ENCODE measurements at places on chromosomes 4 and X.

DNA sequence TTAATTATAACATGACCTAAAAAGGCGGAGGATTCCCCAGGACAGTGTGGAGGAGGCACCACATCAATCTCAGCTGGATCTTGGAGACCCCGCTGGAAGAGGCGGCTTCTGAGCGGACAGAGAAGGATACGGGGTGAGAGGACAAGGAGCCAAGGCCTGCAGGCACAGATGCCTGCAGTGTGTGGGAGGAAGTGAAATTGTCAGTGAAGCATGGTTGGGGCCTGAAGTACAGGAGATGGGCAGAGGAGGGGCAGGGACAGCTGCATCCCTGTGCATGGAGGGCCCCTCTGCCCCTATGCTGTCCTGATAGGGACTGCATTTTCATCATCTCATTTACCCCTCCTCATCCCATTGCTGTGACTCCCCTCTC lies 1.7 kb upstream of the SLC2A9 start:
- DNase-seq = no peak

GRCh38 chr4:7351014-7351413 lies 83.7 kb downstream of the PSAPL1 start:
- DNase-seq = no peak

- DNase-seq = peak; percentile 74
Measured at GRCh38 chr4:14059006-14059405, 431.5 kb upstream of the BOD1L1 start.

DNA sequence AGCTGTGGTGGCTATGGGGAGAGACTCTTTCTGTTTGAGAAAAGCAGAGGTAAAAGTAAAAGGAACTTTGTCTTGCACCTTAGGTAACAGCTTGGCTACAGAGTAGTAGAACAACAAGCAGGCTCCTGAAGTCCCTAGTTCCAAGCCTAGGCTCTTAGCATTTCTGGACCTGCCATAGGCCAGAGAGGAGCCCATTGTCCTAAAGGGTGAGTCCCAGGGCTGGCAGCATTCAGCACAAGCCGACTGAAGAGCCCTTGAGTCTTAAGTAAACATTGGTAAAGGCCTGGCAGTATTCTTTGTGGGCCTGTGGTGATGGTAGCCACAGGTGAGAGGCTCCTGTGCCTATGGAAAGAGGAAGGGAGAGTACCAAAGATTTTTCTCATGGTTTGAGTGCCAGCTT lies 38.2 kb downstream of the CSN3 start:
- no peak for DNase-seq

- no peak for DNase-seq
Measured at GRCh38 chr4:141464366-141464765, 172.0 kb upstream of the IL15 start.

GRCh38 chr4:180788729-180789128 lies 1454.5 kb upstream of the TENM3 start:
- DNase-seq = no peak

- no peak for DNase-seq
Measured at GRCh38 chrX:67749536-67749935, 205.7 kb downstream of the AR start.

DNA sequence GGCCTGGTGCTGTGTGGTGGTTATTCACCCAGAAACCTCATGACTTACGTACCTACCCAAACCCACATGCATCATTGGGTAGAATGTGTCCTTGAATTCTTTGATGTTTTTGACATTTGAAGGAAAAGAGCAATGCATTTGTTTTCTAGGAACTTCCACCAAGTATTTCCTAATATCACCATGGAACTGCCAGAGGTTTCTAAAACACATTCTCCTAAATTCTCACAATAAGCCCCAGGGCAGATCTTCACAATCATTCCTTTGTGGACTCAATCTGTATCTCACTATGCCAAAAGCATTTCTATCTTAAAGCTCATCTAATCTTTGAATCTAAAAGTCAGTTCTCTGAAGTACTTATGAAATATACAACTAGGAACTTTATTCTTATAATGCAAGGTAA lies 8.3 kb upstream of the ODAM start:
- DNase-seq = no peak

GRCh38 chrX:37995428-37995827 lies 10.9 kb upstream of the SYTL5 start:
- no peak for DNase-seq

GRCh38 chr4:160825644-160826338 lies 1338.0 kb downstream of the FSTL5 start:
- DNase-seq = no peak

- no peak for DNase-seq
Measured at GRCh38 chr4:687971-688853, 739 bp downstream of the SLC49A3 start.

DNA sequence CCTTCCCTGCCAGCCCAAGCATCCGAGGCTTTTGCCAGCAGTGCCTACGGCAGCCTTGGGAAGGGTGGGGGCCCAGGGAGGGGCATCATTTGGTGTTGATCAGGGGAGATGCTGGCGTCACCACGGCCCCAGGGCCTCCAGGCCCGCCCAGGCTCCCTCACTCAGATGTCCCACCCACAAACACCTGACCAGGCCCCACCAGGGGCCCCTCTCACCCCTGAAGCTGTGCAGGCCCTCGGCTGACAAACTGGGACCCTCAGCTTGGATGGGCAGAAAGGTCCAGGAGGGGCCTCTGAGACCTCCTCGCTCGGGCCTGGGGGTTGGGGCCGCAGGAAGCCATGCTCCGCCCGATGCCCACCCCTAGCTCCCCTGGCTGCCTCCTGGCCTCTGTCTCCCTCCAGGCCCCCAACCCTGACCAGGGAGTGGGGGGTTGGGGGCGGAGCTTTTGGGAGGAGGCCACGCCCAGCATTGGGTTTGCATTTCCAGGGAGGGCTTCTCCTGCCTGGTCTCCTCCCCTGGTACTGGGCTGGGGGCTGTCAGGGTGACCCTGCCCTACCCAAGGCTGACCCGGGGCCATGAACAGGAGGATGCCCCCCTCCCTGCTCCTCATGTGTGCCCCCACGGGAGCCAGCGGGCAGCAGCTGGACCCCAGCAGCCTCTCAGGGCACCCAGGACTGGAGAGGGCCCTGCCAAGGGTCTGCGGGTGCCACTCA lies 33.4 kb upstream of the SPON2 start:
- DNase-seq = no peak

DNA sequence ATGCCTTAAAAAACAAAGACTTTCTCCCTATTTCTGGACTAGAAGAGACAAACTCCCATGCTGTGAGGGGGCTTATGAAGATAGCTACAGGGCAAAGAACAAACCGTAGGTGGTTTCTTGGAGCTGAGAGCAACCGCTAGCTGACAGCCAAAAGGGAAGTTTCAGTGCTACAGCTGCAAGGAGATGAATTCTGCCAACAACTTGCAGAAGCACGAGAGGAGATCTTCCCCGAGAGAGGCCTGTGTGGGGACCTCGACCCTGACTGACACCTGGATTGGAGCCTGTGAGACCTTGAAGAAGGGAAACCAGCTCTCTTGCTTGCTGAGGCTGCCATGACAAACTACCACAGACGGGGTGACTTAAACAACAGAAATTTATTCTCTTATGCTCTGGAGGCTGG lies 183.8 kb upstream of the VCX3A start:
- no peak for DNase-seq

DNA sequence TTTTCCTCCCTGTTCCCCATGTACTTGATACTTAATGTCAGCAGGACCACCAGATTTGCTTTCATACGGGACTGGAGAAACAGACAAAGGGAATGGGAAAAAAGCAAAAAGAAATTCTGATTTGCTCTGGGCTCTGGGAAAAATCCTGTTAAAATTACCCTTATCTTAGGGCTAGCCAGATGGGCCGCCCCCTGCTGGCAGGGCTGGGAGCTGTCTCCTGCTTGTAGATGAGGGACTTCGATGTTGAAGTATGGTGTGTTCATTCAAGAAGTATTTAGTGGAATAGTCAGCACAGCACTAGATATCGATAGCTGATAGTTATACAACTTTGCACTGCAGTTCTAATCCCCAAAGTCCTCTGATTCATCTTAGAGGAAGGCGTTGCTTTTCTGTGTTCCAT lies 45.8 kb downstream of the BCORL1 start:
- peak; percentile 64 for DNase-seq

DNA sequence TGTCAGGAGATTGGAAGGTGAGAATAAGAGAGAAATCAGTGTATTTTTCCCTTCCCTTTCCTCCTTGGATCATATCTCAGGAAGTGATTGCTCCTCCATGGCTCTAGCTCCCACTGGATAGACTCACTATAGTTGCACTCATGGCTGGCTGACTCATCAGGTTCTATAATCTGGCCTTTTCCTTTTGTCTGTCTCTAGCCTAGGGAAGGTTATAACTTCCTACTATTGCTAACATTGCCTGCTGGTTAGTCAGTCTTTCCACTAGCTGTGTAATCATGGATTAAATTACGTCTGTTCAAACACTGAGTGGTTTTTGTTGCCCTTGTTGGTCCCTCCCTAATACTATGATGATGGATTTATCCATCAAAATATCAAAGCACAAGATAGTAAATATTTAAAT lies 195.5 kb upstream of the VEGFC start:
- peak; percentile 95 for DNase-seq

- DNase-seq = peak; percentile 74
Measured at GRCh38 chr4:173494013-173494970, 35.7 kb downstream of the HAND2 start.

- DNase-seq = no peak
Measured at GRCh38 chr4:81436941-81437574, 34.6 kb downstream of the RASGEF1B start.

- DNase-seq = no peak
Measured at GRCh38 chr4:73193155-73193554, 65.4 kb downstream of the ANKRD17 start.

- peak; percentile 76 for DNase-seq
Measured at GRCh38 chr4:30753316-30753715, 33.1 kb downstream of the PCDH7 start.

GRCh38 chr4:54076673-54077072 lies 12.3 kb upstream of the CHIC2 start:
- DNase-seq = no peak

- DNase-seq = peak; percentile 96
Measured at GRCh38 chr4:37693450-37694190, 7.4 kb upstream of the RELL1 start.

GRCh38 chrX:38211891-38212635 lies 8.6 kb downstream of the SRPX start:
- no peak for DNase-seq

GRCh38 chrX:125505207-125505606 lies 185.5 kb downstream of the TEX13C start:
- DNase-seq = peak; percentile 18

DNA sequence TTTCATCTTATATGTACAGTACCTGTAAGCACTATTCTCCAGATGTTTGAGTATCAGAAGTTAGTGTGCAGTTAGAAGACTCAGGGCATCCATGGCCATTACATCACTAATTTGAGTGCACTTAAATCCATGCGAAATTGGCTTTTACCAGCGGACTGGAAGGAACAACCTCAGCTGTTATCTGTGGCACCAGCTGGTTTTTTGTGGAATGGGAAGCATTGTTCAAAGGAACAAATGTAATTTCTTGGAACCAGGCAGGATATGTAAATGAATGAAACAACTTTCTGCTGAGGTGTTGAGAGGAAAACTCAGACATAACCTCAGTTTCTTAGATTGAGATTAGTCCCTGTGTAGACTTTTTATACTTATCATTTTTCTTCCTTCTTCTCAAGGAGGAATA lies 60.2 kb downstream of the PDGFRA start:
- no peak for DNase-seq

- DNase-seq = peak; percentile 45
Measured at GRCh38 chr4:25402521-25402920, 25.5 kb downstream of the ANAPC4 start.

GRCh38 chr4:44662623-44663005 lies 11.2 kb upstream of the YIPF7 start:
- no peak for DNase-seq

- peak; percentile 42 for DNase-seq
Measured at GRCh38 chrX:135112096-135112729, 8.1 kb downstream of the ETDB start.

DNA sequence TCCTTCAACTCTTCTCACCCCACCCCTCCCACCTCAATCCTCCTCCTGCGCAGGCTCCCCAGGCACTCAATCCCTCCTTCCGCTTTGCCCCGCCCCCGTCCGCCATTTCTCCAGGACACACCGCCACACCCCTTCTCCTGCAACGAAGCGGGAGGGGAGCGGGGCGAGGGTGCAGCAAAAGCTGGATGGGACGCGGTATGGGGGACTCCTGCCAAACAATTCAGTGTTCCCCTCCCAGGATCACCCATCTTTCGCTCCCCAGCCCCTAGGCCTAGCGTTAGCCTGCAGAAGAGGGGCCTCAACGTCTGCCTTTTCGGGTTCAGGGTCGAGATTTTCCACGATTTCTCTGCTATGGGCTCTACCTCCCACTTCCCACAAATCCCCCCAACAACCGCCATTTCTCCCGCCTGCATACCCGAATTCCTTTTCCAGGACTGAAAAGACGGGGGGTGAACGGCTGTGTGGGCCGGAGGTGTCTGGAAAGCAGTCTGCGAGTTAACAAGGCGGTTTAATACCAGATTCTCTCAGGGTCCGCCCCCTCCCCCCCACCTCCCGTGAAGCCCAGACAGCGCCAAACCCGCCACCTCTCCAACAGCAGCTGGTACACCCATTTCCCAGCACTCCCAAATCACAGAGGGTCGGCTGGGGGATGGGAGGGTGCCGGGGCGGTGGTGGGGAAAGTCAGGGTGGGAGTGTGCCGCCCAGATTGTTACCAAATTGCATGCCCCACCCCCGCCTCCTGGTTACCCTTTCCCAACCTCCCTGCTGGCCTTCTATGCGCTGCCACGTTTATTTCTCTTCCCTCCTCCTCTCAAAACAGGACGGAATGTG lies 774 bp downstream of the ARMCX2 start:
- peak; percentile 56 for DNase-seq

DNA sequence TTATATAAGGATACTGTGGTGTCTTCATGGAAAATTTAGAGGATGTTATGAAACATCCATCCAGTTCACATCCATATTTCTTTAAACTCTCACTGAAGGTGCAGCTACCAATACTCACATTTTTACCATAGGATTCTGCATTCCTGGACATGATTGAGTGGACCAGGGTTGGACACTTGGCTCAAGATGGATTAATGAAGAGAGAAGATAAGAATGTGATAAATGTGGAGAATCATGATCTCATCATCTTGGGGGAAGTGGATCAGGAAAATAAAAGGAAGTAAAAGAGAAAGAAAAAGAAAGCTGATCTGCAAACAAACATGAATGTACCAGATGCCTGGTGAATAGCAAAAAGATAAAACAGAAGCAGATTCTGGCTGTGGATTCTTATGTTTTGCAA lies 175.4 kb downstream of the NPFFR2 start:
- DNase-seq = no peak

- DNase-seq = no peak
Measured at GRCh38 chr4:1759170-1759817, 33.8 kb upstream of the FGFR3 start.

- peak; percentile 23 for DNase-seq
Measured at GRCh38 chr4:102285831-102286230, 59.5 kb downstream of the SLC39A8 start.

GRCh38 chr4:136412708-136413107 lies 1119.6 kb downstream of the PCDH18 start:
- DNase-seq = peak; percentile 67

DNA sequence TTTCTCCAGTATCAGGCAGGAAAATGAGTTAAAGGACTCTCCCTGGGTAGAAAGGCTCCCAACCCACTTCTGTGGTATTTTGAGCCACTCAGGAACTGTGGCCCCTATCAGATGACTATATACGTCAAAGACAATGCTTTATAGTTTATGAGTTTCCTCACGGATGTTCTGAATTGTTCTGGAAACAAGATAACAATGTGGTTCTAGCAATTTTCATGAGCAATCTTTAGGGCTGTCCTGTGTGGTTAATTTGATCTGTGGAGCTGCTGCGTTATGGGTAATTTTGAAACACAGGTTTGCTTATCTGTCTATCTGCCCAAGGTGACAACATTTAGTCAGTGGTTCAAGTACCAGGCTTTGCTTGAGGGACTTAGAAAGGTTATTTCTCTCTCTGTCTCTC lies 46.7 kb upstream of the IL2 start:
- no peak for DNase-seq

Measured in iris pigment epithelial cell (primary cell).